Thoracic aorta (tissue), 2 donors: ENCODE measurements at places on chromosomes 3 and 15. TPM values are rescaled to one million over a fixed set of nuclear protein-coding genes. Genes with fewer than 3 reads are reported as not detected.

The FAM3D gene
- not detected for total RNA-seq

The HIGD2B gene
- total RNA-seq = not detected

The SMCO1 gene
- total RNA-seq = not detected

The ACVR2B gene
- total RNA-seq = 3.7 TPM

The C2CD4A gene
- total RNA-seq = 1.8 TPM

The FOXL2NB gene
- total RNA-seq = not detected

The GPR176 gene
- total RNA-seq = 88.0 TPM

The CFAP161 gene
- total RNA-seq = not detected

The FEZF2 gene
- not detected for total RNA-seq

The CKMT1A gene
- not detected for total RNA-seq

The ITGA11 gene
- total RNA-seq = 360 TPM

The ITIH1 gene
- total RNA-seq = not detected

The ESYT3 gene
- total RNA-seq = 1.9 TPM

The NR1I2 gene
- not detected for total RNA-seq

The HIGD1A gene
- 163 TPM for total RNA-seq

The ADGRG7 gene
- total RNA-seq = not detected

The PFKFB4 gene
- 3.7 TPM for total RNA-seq

The WDR93 gene
- total RNA-seq = not detected

The FAM162A gene
- total RNA-seq = 8.0 TPM

The DPPA2 gene
- not detected for total RNA-seq

The TMEM207 gene
- total RNA-seq = not detected

The ALPK3 gene
- 56.9 TPM for total RNA-seq

The SNURF gene
- 17.7 TPM for total RNA-seq

The PRICKLE2 gene
- 42.3 TPM for total RNA-seq

The GCNT3 gene
- total RNA-seq = not detected

The TGM4 gene
- not detected for total RNA-seq

The ERC2 gene
- total RNA-seq = 1.2 TPM

The GP9 gene
- total RNA-seq = not detected

The RARRES1 gene
- 9.3 TPM for total RNA-seq

The POLQ gene
- 0.42 TPM for total RNA-seq

The SLC27A2 gene
- not detected for total RNA-seq

The SNTN gene
- not detected for total RNA-seq

The ISLR gene
- 76.8 TPM for total RNA-seq

The GHSR gene
- not detected for total RNA-seq

The SAMD7 gene
- total RNA-seq = not detected

The EPHB3 gene
- 2.8 TPM for total RNA-seq

The NMB gene
- 2.9 TPM for total RNA-seq

The TMOD2 gene
- 13.1 TPM for total RNA-seq

The ZNF385D gene
- total RNA-seq = 81.3 TPM

The RASGRP1 gene
- total RNA-seq = 2.6 TPM

The GOLGA8T gene
- not detected for total RNA-seq

The STRIT1 gene
- total RNA-seq = not detected

The GOLGA6D gene
- total RNA-seq = not detected

The QRICH1 gene
- 83.7 TPM for total RNA-seq

The GRM2 gene
- 0.54 TPM for total RNA-seq

The GRAMD2A gene
- total RNA-seq = not detected

The ZBTB47 gene
- 84.2 TPM for total RNA-seq

The LRRIQ4 gene
- total RNA-seq = not detected

The LPCAT4 gene
- 13.1 TPM for total RNA-seq

The SLC2A2 gene
- total RNA-seq = not detected

The WWTR1 gene
- 135 TPM for total RNA-seq

The SNX22 gene
- total RNA-seq = 0.27 TPM

The KCNH8 gene
- total RNA-seq = not detected

The STAC gene
- 62.3 TPM for total RNA-seq

The CCNB2 gene
- total RNA-seq = 0.54 TPM

The PCSK6 gene
- total RNA-seq = 5.1 TPM

The UACA gene
- total RNA-seq = 107 TPM

The ST8SIA2 gene
- not detected for total RNA-seq
